ENCODE measurements at places on chromosomes 3 and 15.

- no peak for DNase-seq
Observed at GRCh38 chr3:12138044-12138443, 20.7 kb downstream of the TIMP4 start.

GRCh38 chr3:64958199-64958843 lies 270.5 kb upstream of the ADAMTS9 start:
- no peak for DNase-seq

GRCh38 chr3:146469150-146470017 lies at the start of gene PLSCR2:
PLSCR2 (minus strand) TSS chr3:146469561; CDS start chr3:146459904, 9,657 bp downstream.
- no peak for DNase-seq

DNA sequence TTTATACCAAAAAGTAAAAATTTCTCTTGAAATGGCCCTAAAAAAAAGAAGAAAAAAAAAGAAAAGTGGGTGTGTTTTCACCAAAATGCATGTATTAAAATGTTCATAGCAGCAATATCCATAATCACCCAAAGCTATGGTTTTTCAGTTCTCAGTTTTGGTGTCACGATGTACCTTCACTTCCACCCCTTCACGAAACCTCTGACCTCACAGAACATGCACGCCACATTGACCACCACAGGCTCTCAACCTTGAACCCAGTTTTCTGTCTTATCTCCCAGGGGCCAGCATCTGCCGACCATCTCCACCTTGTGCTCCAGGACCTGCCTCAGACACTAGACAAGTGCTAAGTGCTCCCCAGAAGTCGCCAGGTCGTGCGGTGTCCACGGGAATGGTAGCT lies 30.4 kb downstream of the COLQ start:
- DNase-seq = no peak

DNA sequence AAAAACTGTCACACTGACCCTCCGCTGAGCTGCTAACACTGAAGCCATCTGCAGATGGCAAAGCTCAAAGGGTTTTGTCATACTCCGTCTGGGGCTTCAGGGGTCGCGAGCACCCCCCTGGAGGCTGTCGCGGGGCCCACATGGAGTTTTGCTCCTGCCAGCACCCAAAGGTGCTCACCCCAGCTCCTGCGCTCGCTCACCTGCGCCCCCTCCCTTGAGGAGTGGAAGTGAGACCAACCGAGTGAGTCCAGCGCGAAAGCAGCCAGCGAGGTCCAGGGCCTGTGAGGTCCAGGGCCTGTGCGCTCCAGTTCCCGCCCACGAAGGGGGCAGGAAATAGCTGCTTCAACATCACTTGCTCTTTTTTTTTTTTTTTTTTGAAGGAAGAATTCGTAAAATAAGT lies 208.5 kb downstream of the ROBO2 start:
- DNase-seq = no peak

DNA sequence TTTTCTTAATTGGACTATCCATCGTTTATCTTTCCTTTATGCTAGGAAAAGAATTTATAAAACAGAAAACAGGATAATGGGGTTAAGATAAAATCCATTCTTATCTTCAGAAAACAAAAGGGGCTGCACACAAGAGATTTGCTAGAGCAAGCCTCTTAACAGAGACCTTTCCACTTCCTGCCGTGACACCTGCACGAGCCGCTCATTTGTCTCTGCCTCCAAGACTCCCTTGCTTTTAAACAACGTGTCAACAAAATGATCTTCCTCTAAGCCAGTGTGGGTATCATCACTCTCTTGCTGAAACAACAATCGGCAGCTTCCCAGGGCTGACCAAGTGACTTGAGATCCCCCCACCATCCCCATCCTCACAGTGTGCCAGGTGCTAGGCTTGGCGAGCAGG lies 33.1 kb downstream of the GABRB3 start:
- DNase-seq = no peak

DNA sequence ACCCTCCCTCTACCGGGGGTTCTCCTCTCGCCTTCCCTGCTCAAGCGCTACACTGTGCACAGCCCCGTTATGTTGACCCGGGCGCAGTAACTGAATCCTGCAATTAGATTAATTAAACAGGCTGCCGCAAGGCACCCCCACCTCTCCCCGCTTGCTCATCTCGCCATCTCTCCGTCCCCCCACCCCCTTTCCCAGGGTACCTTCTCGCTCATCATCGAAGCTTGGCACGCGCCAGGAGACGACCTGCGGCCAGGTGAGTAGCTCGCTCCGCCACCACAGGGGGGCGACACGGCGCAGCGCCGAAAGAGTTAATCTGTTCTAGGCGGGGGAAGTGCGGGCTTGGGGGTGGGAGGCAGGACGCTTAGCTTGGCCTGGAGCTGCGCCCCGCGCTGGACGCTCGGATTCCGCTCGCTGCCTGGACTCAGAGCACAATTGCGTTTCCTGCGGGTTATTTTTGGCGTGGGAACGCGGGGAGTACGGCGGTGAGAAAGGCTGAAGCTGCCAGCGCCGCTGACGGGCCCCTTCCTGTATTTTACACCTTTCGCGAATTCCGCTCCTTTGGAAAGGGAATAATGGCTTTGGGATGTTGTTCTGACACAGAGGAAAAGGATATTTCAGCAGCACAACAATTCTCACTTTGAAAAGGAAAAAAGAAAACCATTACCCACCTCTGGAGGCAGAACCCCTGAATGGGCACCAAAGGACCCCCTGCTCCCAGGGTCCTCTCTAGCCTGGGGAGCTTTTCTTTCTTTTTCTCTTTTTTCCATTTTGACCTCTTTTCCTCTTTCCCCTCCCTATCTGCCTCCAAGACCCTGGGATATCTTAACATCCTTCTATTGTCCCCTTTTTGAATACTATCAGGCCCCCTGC lies 1.5 kb downstream of the DLL4 start:
- DNase-seq = peak; percentile 76

GRCh38 chr3:157136647-157137387 lies 23.1 kb downstream of the CCNL1 start:
- DNase-seq = peak; percentile 63

Data from LoVo (cell line).